ENCODE measurements at places on chromosomes 11 and 22.
A peak's percentile ranks its signal among the peaks of the same experiment; 100 is the strongest.

DNA sequence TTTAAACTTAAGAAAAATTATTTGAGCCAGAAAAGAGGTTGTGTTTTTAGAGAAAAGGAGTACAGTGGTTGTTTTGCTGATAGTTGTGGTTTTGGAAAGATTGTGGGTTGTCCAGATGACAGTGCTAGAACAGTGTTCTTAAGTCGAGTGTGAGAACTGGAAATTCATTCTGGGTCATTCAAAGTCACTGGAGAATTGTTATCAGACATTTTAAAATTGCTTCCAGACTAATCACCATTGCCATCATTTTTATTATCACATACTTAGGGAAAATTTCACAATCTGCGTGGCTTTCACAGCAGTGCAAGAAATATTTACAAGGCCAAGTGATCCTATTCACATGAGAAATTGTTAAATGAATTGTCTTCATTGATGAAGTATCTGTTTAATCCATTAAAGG is 242.2 kb upstream of the DDI1 start:
- no peak for DNase-seq

DNA sequence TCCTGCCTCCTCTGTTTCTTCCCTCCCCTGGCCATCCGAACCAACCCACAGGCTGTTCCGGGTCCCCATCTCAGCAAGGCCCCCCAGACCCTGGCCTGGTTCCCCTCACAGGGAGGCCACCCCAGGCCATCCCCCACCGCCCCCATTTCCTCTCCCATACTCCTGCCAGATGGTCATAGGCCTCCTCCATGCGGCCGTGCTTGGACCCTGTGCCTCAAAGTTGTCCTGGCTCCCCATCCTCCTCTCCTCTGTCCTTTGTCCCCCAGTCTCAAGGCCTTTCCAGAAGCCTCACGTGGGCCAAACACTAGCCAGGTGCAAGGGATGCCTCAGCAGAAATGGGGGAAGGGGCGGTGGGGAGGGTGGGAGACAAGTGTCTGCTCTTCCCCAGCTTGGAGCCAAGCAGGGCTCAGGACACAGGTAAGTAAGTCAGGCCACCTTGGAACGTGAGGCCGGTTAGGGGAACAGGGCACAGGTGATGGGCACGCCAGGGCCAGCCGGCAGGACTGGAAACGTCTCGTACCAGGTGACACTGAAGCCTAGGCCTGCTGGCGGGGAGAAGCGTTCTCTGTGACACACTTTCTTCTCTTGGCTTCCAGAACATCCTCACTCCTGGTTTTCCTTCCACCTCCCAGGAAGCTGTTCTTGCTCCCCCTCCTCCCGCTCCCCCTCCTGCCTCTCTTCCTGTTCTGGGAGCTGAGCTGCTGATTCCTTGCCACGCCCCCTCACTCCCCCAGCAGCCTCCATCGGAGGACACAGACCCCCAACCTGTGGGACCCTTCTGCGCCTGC is 31.5 kb upstream of the SLC22A12 start:
- DNase-seq, result no peak

DNA sequence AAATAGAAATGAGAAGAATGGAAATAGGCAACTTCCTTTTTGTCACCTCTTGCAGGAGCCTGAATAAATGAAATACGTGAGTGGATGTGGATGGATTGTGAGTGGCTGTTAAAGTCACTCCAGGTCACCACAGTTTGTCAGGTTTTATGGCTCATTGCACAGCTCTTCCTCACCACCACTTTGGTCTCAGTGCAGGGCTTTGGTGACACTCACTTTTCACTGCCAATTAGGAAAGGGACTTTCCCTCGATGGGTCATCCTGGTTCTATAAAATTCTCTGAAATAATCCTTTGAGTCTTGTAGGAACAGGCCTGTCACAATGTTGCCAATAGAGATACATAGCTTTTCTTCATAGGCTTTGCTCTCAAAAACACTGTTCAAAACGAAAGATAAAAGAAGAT is 172.4 kb upstream of the C11orf87 start:
- no peak for DNase-seq

DNA sequence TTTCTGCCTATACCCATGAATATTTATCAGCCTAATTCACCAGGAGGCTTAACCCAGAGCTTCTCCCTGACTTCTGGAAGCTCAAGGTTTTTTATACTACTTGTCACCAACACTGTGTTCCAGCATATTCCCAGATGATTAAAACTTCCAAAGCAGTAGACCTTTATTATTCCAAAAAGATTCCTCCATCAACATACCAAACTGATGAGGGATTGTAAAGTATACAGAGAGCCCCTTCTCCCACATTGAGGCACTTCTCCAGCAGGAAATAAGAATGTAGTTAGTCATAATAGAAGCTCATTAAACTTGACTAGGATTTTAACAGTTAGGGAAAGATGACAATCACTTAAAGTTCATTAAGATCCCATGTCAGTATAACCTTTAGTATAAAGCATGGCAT is 51.4 kb upstream of the CEP126 start:
- DNase-seq, result no peak

GRCh38 chr22:23835484-23836144 is 3.2 kb downstream of the DERL3 start:
- DNase-seq, result no peak

GRCh38 chr11:32109138-32109537 is 18.3 kb downstream of the RCN1 start:
- no peak for DNase-seq

DNA sequence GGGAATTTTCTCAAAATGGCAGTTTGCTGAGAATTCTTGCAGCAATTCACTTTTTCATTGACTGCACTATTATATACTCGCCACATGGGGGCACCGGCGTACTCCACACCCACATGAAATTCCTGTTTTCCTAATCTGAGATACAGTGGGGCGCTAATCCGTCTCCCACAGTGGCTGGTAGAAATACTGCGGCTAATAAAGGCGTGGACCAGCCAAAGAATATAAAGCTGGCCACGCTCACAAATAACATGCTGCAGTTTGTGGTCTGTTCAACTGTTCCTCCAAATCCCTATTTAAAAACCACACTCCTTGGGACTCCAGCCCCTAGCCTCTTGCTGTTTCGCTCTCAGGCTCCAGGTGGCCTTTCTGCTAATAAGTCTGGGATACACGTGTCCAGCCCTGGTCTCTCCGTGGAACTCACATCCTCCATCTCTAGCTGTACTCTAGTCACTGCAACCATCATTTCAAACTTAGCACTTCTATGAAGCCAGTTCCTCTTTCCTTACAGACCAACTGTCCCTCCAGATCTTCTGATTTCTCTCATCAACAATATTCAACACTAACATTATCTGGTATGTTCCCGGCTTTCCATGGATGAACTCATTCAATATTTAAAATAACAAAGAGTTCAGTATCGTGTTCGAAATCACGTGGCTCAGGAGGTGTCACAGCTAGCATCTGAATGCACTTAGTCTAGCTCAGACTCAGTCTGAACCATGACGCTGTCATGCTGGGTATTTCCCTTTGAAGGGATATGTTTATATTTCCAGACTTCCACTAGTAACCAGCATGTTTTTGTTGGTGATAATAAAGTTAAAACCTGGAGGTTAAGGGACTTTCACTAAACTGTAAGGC is 22.0 kb downstream of the TBRG1 start:
- DNase-seq, result peak; percentile 50

DNA sequence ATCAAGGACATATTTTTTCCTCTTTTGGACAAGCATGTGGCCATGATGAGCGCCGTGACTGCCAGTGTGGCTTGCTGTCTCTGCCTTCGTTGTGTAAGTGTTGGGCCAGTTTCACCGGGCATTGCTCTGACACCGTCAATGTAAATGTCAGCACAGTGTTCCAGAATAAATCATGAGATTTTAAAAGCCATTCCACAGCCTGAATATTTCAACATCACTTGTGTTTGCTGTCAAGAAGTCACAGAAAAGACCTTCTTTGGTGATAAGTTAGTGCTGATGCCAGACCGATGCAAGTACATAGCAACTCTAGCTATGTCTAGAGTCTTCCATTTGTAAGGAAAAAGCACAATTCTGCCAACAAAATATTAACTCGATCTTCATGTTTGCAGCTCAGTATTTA is 467.8 kb downstream of the TBC1D22A start:
- DNase-seq, result no peak

GRCh38 chr11:64088162-64089026 is 52.7 kb downstream of the FLRT1 start:
- DNase-seq, result no peak

- DNase-seq, result no peak
Observed at GRCh38 chr22:28450109-28450508, 229.5 kb downstream of the TTC28 start.

DNA sequence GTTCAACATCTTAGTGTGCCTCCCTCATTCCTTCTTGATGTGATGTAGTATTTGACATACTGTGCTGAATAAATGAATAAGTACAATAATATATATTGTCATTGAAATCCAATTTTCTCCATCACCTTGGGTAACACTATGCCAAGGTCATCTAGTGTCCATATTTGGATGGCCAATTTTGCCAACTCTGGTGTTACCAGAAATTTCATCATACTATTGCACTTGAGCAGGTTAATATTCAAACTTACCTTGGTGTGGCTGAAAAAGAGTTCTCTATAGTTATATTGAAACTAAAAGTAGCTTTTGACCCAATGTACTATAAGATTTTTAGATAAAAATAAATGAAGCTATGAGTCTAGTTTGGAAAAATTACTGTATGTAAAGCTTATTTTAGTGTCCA is 98.2 kb upstream of the SLC6A5 start:
- no peak for DNase-seq

GRCh38 chr22:45608763-45609180 is 62.9 kb upstream of the ATXN10 start:
- DNase-seq, result no peak

DNA sequence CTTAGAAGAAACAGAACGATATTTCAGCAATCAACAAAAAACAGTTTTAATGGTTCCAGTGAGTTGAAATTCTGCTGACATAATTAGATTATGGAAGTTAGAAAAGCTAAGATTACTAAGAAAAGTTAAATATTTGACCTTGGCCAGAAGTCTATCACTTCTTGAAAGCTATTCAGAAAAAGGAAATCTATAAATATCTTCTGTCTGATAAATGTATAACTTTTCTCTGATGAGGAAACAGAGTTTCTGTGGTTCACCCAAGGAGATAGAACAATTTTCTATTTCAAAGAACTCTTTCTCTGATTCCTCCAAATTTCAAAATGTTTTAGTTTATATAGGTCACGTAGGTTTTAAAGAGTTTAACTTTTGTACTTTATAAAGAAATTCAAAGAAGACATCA is 438.4 kb upstream of the CHORDC1 start:
- DNase-seq, result no peak

All from NCI-H460 (cell line).